Kasumi-1 (cell line): ENCODE measurements at places on chromosomes 7 and 10.

DNA sequence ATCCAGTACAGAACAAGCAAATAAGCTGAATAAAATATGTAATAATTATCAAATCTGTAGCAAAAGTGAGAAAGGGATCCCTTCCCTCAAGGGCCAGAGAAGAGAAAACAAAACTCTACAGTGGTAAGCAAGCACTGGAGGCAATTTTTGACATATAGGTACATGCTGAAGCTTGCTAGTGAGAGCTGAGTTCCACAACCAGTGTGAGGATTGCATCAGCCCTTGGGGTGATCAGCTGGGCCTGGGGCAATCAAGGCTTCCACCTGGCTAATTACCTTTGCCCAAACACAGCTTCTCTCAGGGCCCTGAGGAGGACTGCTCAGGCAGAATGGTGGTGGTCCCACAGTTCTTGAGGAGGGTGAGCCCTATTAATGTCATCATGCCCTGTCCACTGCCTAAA, 134.4 kb upstream of the DLX6 start:
- no peak for DNase-seq

DNA sequence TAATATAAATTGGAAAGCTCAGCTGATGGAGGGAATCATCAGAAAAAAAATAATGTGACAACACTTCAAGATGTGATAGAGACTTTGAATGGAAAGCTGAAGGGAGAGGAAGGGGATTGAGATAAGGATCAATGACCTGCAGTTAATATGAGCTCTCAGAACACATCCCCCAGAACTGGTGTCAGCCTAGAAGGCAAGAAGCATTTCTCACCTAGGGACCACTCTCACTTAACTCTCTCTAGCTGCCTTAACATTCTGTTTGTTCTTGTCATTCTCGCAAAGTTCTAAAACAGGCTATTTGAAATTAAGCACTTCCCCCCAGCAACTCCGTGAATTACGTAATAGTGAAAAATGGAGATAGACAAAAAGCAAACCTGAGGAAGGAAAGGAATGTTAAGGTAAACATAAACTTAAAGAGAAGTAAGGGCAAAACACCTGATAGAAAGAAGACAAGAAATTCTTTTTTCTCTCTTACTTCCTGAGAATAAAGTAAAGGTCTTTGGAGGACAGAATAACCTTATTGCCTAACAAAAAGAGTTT, 1.2 kb upstream of the MPP7 start:
- no peak for DNase-seq

- DNase-seq = no peak
Measured at GRCh38 chr7:108120933-108121332, 9.2 kb downstream of the LAMB4 start.

GRCh38 chr10:122379041-122379440, 4.5 kb downstream of the PLEKHA1 start:
- DNase-seq = no peak

DNA sequence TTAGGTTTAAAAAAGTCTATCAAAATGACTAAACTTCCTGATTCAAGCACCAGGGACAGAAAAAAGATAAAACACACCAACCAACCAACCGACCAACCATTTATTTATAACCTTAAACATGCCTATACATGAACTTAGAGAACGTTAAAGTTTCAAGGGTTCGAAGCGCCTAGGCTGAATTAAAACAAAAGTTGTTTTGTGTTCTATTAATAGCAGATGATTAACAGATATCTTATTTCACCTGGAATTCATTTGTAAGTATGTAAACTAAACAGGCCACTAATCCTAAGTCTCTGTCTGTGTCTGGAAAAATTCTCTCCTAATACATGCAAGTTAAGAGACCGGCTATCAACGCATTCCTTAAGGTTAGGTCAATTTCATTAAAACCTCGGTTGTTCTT, 1.4 kb downstream of the BAIAP2L1 start:
- DNase-seq = no peak

- no peak for DNase-seq
Measured at GRCh38 chr7:103795787-103796186, 193.7 kb downstream of the RELN start.

DNA sequence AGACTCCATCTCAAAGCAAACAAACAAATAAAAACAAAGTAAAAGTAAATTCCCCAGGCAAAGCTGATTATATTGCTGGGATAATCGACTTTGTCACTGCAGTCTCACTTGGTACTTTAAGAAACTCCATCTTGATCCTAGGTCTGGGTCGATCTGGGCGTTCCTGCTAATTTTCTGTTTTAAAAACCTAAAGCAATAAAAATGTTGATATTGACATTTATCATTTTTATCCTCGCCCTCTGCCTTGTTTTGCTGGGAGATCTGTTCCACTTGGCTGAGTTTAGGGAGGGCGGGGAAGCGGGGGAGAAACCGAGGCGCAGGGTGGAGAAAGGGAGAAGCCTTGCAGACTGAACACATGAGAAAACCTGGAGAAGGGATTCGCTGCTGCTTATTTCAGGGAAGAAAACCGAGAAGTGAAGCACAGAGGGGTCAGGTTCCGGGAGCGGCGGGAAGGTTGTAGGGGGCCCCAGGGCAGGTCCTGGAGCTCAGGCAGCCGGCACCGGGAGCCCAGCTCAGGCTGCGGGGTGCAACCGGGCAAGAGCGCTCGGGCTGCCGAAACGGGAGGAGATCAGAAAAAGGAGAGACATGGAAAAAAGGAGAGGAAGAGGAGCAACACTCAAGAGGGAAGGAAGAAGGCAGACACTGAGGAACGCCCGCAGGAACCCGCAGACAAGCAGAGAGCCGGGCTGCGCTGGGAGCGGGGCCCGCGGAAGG, 27.3 kb upstream of the KMT2C start:
- DNase-seq = peak; percentile 69

- DNase-seq = no peak
Measured at GRCh38 chr7:51246258-51247245, 70.1 kb downstream of the COBL start.

- no peak for DNase-seq
Measured at GRCh38 chr10:154348-154747, 19.1 kb downstream of the ZMYND11 start.

- DNase-seq = no peak
Measured at GRCh38 chr7:139294951-139295575, 46.1 kb upstream of the FMC1 start.

- DNase-seq = no peak
Measured at GRCh38 chr10:5013385-5013784, 9.7 kb upstream of the AKR1C2 start.

GRCh38 chr7:69635555-69636185, 37.4 kb downstream of the AUTS2 start:
- no peak for DNase-seq

DNA sequence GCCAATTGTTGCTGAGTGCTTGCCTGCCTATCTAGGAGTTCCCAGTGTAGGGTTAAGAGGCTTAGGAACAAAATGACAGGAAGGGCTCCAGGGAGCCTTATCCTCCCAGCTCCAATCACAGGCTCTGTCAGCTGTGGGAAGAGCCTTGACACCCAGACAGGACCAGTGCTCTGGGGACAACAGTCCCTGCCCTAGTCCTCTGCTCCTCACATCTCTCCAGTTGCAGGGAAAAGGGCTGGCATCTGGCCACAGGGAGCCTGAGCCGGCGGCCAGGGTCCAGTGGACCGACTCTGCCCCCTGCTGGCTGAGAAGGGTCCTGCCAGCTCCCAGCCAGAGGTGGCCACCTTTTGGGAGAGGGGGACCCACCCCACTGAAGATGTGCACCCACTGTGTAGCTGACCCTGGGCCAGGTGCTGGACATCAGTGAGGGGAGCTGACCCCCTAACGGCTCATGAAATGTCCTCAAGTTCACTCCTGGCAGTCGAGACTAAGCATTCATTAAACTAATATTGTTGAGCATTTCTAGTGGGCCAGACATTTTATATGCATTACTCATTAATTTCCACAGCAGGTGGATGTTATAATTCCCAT, 17.6 kb downstream of the DNAJB12 start:
- peak; percentile 55 for DNase-seq

DNA sequence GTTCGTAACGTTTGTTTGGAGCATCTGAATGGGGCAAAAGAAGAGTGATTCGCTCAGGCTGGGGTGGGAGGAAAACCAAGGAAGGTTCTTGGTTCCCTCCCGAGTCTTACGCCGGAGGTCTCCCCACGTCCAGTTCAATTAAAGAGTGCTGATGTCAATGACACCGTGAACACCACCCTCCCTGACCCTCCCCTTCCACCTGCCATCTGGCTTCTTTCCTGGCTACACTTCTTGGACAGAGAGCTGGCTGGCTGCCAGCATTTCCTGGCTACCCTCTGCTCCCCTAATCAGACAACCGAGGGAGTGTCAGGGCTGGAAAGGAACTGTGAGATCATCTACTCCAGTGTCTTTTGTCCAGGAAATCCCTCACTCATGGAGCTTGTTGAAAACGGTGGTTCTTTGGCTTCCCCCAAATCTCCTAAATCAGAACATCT, 24.1 kb upstream of the FFAR4 start:
- DNase-seq = no peak

- no peak for DNase-seq
Measured at GRCh38 chr10:114728325-114728724, 70.2 kb upstream of the ABLIM1 start.

- no peak for DNase-seq
Measured at GRCh38 chr10:53699684-53700083, 927.1 kb upstream of the MBL2 start.

- DNase-seq = no peak
Measured at GRCh38 chr7:107045195-107045960, 873 bp downstream of the PRKAR2B start.

- DNase-seq = peak; percentile 84
Measured at GRCh38 chr10:73159038-73159648, 8.7 kb downstream of the ECD start.

DNA sequence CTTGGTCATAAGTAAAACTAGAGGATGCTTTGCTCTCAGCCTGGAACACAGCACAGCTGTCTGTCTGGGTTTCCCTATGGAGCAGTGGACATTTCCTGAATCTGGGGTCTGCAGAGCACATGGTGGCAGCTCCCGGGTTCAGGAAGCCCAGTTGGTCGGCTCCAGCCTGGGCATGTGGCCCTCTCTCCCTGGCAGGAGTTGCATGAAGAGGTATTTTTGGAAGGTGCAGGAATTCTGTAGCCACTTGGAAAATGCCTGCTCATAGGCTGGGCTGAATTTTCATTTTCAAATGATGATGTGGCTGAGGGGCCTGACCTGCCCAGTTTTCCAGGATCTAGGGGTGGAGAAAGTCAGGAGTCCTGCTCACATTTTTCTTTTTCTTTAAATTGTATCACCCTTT, 6.7 kb upstream of the TPST1 start:
- DNase-seq = no peak

DNA sequence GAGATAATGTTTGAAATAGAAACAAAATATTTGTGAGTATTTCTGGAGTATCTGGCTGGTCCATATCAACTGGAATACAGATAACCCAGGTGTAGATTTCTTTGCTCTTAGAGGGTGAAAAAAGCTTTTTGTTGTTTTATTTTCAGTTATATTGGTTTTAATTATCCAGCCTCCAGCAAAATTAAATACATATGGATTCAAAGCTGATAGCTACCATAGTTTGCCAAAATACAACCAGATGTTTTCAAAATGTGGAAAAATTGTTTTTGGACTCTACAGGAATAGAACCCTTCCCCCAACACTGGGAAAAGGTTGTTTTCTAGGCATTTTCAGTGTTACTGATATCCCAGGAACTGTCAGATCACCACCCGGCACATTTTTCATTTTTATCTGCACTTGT, 30.1 kb downstream of the LRRC17 start:
- DNase-seq = no peak

GRCh38 chr10:131636841-131637724, 263.7 kb upstream of the PPP2R2D start:
- DNase-seq = no peak

DNA sequence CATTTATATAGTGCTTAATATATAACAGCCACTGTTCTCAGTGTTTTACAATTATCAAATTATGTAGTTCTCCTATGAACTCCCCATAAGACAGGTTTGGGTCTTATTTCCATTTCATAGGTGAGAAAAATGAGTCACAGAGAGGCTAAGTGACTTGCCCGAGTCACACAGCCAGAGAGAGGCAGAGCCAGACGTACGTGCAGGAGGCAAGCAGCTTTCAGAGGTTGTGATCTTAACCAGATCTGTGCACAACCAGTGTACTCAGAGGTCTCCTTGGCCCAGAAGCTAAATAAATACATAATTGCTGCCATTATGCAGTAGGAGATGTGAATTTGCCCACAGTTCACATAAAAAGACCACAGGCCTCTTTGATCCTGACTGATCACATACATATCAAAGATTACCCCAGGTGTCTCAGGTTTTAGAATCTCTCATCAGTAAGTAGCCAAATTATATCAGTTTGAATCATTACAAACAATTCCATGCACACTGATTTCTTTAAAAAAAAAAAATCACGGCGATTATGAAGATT, 304.7 kb upstream of the AOAH start:
- DNase-seq = no peak

- DNase-seq = no peak
Measured at GRCh38 chr10:5545778-5546710, 21.3 kb downstream of the CALML3 start.

DNA sequence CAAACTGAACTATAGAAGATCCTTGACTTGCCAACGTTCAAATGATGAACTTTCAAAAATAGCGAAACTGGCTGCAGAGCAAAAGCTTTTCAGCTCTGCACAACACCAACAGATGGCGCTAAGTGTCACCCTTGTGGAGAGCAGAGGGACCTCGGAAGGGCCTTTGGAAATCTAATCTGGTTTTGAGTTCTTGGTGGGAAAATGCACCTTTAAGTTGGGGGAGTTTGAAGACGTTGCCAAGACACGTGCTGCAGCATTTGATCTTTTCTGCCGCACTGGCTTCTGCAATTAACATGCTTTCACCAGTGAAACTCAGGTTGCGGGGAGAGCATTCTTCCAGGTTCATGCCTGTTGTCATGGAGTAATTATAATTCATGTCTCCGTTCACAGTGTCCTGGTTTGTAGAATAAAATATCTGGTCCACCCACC, 26.3 kb upstream of the WDR11 start:
- peak; percentile 42 for DNase-seq

DNA sequence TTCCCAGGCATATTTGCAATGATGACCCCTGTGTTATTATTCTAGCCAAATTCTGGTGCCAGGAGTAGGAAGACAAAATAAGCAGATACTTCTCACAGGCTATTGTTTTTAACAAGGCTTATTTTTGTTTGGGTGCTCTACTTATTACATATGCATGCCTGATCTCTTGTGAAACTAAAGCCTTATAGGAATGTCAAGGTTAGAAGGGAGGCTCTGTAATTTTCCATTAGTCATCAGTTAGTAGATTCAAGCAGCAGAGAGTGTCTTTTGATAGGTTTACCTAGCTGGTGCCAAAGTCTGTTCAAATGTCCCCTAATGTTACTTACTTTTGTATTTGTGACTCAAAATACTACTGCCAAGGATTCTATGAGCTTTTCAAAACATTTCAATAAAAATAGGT, 11.7 kb upstream of the TMEM106B start:
- no peak for DNase-seq
